ENCODE measurements at places on chromosomes 2 and 18.
A peak's percentile ranks its signal among the peaks of the same experiment; 100 is the strongest.

DNA sequence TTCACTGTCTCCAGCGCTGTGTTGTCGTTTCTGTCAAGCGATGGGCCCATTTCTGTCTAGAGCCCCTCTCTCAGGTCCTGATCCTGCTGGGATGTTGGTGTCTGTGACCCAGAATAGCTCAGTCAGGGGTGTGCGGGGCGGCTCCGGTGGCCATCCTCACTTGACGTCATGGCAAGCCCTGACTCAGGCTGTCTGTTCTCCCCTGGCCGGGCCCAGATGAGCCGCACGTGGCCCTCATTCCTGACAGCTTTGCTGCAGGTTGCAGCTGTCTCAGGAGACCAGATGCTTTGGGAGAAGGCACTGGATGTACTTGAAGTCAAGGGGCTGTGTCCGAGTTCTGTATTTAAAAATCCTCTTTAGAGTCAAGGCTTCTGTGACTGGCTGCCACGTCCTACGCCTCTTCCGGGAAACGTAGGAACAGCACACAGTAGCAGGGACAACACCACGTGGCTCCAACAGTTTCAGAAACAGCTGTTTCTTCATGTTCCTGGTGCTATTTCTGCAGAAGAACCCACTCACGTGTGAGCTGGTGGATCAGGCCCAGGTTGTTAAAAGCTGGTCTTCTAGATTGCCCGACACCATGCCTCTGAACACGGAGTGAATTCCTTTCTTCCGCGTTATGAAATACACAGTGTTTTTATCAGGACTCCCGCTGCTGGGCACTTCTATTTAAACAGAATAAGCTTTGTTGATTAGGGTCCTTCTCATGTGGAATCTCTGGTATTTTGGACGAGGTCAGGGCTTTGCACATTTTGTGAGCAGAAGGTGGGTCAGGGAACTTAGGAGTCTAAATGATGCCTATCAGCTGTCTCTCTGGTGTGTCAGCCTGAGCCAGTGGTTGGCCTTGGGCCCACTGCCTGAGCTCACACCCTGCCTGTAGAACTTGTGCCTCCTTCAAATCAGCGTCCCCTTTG, 28.3 kb upstream of the NTSR2 start:
- H3K4me3 ChIP-seq = no peak overlapping the region
- DNase-seq = no peak
- H3K4me1 ChIP-seq = peaks cover 21% of the 10 kb centered on the region
- no peaks in the 10 kb centered on the region for H3K27me3 ChIP-seq
- H3K27ac ChIP-seq = peak overlapping the region; percentile 32
- H3K36me3 ChIP-seq = no peaks in the 10 kb centered on the region

DNA sequence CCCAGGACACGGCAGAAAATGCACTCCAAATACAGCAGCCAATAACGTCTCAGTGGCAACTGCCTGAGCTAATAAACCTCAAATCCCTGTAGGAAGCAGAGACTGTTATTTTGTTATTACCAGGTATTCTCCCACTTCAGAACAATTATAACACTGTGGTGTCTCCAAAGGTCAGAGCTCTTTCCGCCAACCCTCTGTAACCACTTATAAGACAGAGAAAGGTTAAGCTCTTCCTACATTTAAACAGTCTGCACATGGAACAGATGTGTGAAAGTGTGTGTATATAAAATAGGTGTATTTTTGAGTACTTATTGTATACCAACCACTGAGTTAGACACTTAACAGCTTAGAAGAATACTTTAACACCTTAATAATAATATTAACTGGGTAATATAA, 64.1 kb downstream of the FBXO15 start:
- no peaks in the 10 kb centered on the region for H3K36me3 ChIP-seq
- no peaks in the 10 kb centered on the region for H3K27me3 ChIP-seq
- DNase-seq = no peak
- H3K4me1 ChIP-seq = no peaks in the 10 kb centered on the region

- no peaks in the 10 kb centered on the region for H3K36me3 ChIP-seq
- H3K27me3 ChIP-seq = no peaks in the 10 kb centered on the region
- no peaks in the 10 kb centered on the region for H3K4me1 ChIP-seq
- no peak for DNase-seq
- no peak overlapping the region for H3K4me3 ChIP-seq
These were observed 262.9 kb upstream of the CDH2 start for GRCh38 chr18:28439870-28440269.

DNA sequence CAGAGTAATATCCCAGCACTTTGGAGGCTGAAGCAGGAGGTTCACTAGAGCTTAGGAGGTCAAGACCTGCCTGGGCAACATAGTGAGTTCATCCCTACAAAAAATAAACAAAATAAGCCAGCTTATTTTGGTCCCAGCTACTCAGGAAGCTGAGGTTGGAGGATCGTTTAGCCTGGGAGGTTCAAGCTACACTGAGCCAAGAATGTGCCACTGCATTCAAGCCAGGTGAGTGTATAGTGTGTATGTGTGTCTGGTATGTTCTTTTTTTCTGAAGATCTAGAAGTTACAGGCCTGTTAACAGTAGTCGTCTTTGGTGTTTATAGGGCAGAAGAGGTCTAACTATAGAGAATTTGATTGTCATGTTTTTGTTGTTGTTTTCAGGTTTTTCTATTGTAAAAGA, 40.2 kb downstream of the ZC3H15 start:
- no peak overlapping the region for H3K27ac ChIP-seq
- H3K4me3 ChIP-seq = no peak overlapping the region
- peaks cover 6% of the 10 kb centered on the region for H3K36me3 ChIP-seq
- DNase-seq = no peak

- H3K4me3 ChIP-seq = no peak overlapping the region
- no peak for DNase-seq
- H3K27ac ChIP-seq = no peak overlapping the region
- H3K4me1 ChIP-seq = peaks cover 25% of the 10 kb centered on the region
- H3K36me3 ChIP-seq = no peaks in the 10 kb centered on the region
These were observed 26.4 kb upstream of the COPS8 start for GRCh38 chr2:237059155-237059875.

DNA sequence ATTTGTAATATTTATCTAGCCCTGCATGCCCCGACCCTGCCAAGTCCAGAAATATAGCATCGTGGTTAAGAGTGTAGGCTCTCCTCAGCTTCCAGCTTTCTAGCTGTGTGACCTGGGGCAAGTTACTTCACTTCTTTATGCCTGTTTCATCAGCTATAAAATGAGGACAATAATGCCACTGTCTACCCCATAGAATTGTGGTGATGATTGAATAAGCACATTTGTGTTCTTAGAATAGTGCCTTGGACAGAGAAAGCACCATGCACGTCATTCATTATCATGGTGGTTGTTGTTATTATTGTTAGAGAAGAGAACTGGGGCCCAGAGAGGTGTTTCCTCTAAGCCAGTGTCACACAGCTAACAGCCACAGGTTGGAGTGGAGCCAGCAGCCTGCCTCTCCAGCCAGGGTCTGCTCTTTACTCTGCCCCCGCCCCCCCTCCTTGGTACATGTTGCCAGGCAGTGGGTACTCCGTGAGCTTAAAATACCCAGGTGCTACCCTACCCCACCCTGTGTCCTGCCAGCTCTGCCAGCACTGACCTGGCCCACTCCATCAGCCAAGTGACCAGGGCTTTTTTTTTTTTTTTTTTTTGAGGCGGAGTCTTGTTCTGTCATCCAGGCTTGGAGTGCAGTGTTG, 202.1 kb downstream of the CTIF start:
- peaks cover 61% of the 10 kb centered on the region for H3K4me1 ChIP-seq
- no peaks in the 10 kb centered on the region for H3K27me3 ChIP-seq
- H3K27ac ChIP-seq = peak overlapping the region; percentile 70
- H3K4me3 ChIP-seq = no peak overlapping the region
- DNase-seq = no peak

GRCh38 chr2:240429872-240430491, 5.5 kb upstream of the GPC1 start:
- H3K27me3 ChIP-seq = no peaks in the 10 kb centered on the region
- peak; percentile 59 for DNase-seq
- no peaks in the 10 kb centered on the region for H3K36me3 ChIP-seq

GRCh38 chr2:188439986-188440385, 148.3 kb downstream of the GULP1 start:
- no peak for DNase-seq
- H3K27me3 ChIP-seq = no peaks in the 10 kb centered on the region
- no peaks in the 10 kb centered on the region for H3K4me1 ChIP-seq
- H3K36me3 ChIP-seq = no peaks in the 10 kb centered on the region

DNA sequence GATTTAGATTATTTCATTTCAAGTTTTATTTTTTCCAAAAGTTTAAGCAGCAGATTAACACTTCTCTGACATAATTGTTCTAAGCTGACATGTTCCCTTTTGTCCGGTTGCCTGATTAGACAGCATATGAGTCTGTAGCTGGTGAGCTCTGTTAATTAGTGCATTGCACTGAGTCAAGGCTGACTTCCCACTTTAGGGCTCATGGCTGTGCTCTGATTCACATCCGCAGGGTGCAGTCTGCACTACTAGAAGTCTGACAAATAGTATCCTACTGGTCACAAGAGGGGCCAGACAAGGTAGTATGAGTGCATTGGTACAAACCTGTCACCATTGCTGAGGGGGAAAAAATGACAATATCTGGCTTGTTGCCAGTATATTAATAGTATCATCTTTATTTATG, 443.9 kb upstream of the ZNF804A start:
- H3K4me1 ChIP-seq = no peaks in the 10 kb centered on the region
- DNase-seq = no peak
- no peak overlapping the region for H3K27ac ChIP-seq
- H3K4me3 ChIP-seq = no peak overlapping the region

- H3K27me3 ChIP-seq = no peaks in the 10 kb centered on the region
- H3K4me3 ChIP-seq = no peak overlapping the region
- no peak overlapping the region for H3K27ac ChIP-seq
These were observed 119.5 kb downstream of the GYPC start for GRCh38 chr2:126775300-126775985.

GRCh38 chr2:112321375-112322320, 46.3 kb downstream of the ZC3H6 start:
- H3K4me3 ChIP-seq = no peak overlapping the region
- no peak for DNase-seq
- peak overlapping the region; percentile 36 for H3K27ac ChIP-seq
- H3K27me3 ChIP-seq = no peaks in the 10 kb centered on the region
- H3K36me3 ChIP-seq = peaks cover 31% of the 10 kb centered on the region

Data from tibial artery (tissue), 4 donors.